Stimulated activated CD4-positive, alpha-beta T cell treated with anti-CD3 and anti-CD28 coated beads, Interleukin-15, amount 100 ng/mL, for 1 hour (primary cell): ENCODE measurements at places on chromosomes 2 and 18.

- no peak for DNase-seq
Measured at GRCh38 chr2:217944923-217945322, 57.9 kb downstream of the TNS1 start.

DNA sequence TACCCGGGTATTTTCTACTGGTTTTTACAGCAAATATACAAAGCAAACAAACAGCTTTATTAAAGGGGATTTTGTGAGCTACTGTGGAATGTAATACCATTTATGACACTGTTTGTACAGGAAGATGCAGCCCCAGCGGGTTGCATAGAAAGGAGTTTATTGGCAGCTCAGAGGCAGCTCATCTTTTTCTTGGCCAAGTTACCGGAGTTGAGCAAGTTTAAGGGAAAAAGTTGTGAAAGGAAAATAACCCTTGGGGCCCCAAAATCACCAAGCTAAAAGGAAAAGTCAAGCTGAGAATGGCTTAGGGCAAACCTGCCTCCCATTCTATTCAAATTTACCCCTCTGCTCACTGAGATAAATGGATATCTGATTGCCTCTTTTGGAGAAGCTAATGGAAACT is 60.8 kb downstream of the MOB4 start:
- no peak for DNase-seq

- no peak for DNase-seq
Measured at GRCh38 chr2:162029287-162029901, 44.6 kb downstream of the DPP4 start.

DNA sequence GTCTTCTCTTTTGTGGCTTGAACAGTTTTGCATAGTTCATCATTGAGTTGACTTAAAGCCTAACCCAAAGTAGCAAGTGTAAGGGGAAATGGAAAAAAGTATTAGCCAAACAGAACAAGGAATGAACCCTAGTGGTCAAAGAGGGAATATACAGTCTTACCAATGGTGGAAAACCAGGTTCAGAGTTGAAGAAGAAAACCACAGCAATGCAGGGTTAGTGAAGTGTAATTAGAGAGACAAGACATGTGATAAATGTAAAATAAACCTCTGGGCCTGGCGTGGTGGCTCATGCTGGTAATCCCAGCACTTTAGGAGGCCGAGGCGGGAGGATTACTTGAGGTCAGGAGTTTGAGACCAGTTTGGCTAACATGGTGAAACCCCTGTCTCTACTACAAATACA is 2.4 kb downstream of the TTN start:
- no peak for DNase-seq

- no peak for DNase-seq
Measured at GRCh38 chr2:128252501-128252900, 66.2 kb downstream of the HS6ST1 start.

DNA sequence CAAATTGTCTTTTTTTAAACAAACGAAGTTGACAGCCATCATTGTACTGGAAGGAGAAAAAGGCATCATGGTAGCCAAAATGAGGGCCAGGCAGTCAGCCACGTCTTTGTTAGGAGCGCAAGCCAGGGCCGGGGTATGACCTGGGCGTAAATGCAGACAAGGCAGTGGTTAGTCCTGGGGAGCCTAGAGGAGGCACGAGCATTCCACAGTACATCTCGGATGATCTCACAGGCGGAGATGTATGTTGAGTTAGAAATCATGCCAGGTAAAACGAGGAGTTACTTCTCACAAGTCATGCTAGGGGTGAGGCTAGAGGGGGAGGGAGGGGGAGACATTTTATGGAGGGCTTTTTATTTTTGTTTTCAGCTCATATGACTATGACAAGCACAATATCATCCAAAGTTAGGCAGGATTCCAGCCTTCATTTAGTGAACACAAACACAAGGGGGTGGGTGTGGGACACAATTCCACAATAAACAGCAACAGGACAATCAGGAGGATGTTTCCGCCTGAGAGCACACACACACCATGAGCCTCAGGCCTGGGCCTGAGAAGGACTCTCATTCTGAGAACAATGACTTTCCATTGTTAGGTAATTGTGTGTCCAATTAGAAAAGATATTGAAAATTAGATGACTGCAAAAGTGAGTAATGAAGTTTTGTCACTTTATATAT is 64.4 kb upstream of the PGAP1 start:
- DNase-seq, result no peak

- no peak for DNase-seq
Measured at GRCh38 chr2:79980816-79981215, 323.7 kb downstream of the LRRTM1 start.

- no peak for DNase-seq
Measured at GRCh38 chr2:160141419-160141818, 58.7 kb downstream of the ITGB6 start.

DNA sequence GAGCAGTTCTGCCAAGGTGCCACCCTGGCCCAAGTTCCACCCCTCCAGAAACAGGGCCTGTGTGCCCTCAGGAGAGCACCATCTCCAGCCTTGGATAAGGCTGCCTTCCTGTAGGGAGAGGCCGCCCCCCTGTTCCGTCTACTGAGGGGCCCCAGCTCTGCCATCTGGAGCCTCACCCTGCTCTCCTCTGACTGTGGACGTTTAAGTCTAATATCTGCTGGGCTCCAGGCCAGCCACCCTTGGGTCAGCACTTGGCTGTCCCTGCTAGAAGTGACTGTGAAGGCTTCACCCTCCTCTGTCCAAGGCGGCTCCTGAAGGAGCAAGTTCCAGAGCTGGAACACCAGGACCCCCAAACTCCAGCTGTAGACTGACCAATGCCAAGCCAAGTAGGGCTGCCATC is 26.3 kb downstream of the RHOB start:
- DNase-seq, result no peak

GRCh38 chr18:36522509-36522908 is 225.0 kb downstream of the FHOD3 start:
- no peak for DNase-seq

DNA sequence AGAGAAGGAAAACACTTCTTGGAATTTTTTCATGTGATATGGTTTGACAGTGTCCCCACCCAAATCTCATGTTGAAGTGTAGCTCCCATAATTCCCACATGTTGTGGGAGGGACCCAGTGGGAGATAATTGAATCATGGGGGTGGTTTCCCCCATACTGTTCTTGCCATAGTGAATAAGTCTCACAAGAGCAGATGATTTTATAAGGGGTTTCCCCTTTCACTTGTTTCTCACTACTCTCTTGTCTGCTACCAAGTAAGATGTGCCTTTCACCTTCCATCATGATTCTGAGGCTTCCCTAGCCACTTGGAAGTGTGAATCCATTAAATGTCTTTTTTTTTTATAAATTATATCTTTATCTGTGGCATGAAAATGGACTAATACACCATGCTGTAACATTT is 250.7 kb downstream of the LPIN1 start:
- DNase-seq, result no peak

DNA sequence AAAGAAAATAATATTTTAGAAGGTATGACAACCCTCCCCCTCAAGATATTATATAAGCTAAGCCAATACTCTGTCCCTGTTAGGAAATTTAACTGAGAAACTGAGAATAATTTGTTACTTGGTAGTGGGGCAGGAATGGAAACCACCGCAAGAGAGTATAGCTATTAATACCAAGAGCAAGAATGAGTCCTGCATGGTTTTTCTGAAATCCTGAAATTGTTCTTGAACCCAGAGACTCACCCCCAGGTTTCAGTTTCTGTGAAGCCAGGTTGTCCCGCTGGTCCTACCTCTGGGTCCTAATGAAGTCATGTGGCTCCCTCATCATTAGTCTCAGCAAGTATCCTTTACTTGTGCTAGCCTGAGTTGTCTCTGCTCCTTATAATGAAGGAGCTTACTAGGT is 671.0 kb upstream of the ACVR2A start:
- no peak for DNase-seq

DNA sequence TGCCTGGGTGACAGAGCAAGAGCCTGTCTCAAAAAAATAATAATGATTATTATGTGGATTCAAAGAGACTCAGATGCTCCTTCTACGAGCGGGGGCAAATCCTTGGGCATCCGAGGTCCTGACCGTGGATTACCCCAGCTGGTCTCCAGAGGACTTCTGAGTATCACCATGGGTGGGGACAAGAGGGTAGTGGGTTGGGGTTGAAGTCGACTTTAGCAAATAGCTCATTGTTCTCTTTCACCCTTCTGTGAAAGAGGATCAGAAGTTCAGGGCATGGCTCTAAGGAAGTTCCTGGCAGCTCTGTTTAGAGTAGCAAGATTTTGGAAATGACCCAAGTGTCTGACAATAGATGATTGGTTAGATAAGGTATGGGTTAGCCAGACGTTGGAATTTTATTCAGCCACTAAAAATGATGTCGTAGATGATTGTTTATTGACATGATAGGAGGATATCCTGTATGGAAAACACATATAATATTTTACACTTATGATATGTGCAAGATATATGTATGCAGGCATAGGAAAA is 59.0 kb upstream of the SPRED2 start:
- no peak for DNase-seq
